ENCODE measurements at places on chromosomes 4 and X. TPM values are rescaled to one million over a fixed set of nuclear protein-coding genes. Genes with fewer than 3 reads are reported as not detected.

- no peak for DNase-seq
- H3K27me3 ChIP-seq, result peaks cover 4% of the 10 kb centered on the region
- no peak overlapping the region for H3K27ac ChIP-seq
- H3K4me1 ChIP-seq, result no peaks in the 10 kb centered on the region
- H3K4me3 ChIP-seq, result no peak overlapping the region
Measured at GRCh38 chr4:153239409-153239808, 35.2 kb downstream of the TRIM2 start.

GRCh38 chr4:38205261-38205660 lies 245.1 kb downstream of the PTTG2 start:
- H3K4me1 ChIP-seq, result no peaks in the 10 kb centered on the region
- DNase-seq, result no peak
- no peak overlapping the region for H3K4me3 ChIP-seq
- no peak overlapping the region for H3K27ac ChIP-seq
- H3K27me3 ChIP-seq, result peaks cover 4% of the 10 kb centered on the region
- no peaks in the 10 kb centered on the region for H3K36me3 ChIP-seq

GRCh38 chr4:71232056-71232430 lies 106.8 kb upstream of the SLC4A4 start:
- no peak overlapping the region for H3K27ac ChIP-seq
- no peak overlapping the region for H3K4me3 ChIP-seq
- peaks cover 3% of the 10 kb centered on the region for H3K27me3 ChIP-seq
- DNase-seq, result no peak
- H3K4me1 ChIP-seq, result no peaks in the 10 kb centered on the region

- no peak overlapping the region for H3K27ac ChIP-seq
- H3K27me3 ChIP-seq, result peaks cover 19% of the 10 kb centered on the region
- no peak for DNase-seq
- no peaks in the 10 kb centered on the region for H3K36me3 ChIP-seq
Measured at GRCh38 chr4:7074426-7074825, 6.6 kb upstream of the GRPEL1 start.

DNA sequence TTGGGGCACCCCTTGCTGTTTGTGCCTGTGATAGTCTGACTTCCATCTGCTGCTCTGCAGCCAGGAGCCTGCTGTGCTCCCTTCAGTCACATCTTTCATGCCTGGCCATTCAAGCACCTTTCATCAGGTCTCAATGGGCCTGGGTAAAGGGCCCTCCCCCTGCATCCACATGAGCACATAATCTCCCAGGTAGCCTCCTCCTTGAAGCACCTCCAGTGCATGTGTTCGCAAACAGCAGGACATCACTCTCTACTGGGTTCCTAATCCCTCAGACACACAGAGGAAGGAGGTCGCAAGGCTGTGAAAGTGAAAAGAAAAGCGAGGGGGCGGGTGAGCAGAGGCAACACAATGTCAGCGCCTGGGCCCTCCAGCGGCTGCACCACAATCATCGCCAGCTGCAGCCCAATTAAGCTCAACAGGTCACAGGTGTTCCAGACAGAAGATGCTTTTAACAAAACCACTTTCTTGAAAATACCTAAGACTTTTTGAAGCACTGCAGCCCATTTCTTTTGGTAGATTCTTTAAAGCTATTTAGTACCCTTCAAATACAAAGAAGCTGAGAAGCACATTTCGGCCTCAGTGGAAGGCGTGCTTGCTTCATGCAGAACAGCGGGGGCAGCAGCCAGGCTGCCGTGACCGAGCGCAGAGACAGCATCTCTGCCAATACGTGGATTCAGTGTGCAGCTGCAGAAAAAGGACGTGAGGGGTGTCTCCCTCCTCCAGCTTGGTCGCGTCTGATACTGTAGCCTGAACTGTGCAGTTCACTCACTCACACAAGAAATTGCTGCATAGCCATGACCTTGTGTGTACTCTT lies 92.2 kb upstream of the SPRY1 start:
- no peaks in the 10 kb centered on the region for H3K4me1 ChIP-seq
- H3K27me3 ChIP-seq, result no peaks in the 10 kb centered on the region
- no peak for DNase-seq
- H3K36me3 ChIP-seq, result peaks cover 6% of the 10 kb centered on the region

DNA sequence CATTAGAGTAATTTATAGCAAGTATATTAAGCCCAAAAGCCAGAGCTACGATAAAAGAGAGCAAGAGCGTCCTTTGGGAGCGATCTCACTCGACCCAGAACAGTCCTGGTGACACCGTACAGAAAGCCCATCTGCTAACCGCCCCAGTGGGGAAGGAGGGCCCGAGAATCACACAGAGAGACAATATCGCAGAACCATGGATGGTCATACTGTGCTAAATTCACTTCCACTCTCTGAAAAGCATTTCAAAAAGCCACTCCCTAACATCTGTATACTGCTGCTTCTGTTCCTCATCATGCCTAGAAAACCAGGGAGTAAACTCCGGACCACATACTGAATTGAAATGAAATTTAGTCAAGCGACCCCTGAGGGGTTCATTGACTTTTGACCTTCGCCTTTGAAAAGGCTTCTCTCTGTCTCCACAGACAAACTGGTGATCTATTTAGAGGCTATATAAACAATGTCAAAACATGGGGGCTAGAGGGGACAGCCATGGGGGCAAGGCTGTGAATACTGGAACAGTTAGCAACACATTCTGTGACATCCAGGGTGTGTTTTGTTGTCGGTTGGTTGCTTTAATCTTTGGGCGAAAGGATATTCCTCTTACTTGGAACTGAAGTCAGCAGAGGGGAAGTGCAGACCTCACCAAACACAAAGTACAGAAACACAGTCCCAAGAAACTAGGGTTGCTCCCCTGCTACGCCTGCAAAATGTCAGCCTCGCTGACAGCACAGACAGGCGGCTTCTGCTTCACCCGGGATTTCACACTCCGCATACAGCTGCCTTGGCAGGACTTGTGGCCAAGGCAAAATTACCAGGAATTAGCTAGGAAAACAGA lies 129.0 kb upstream of the RASGEF1B start:
- H3K27ac ChIP-seq, result no peak overlapping the region
- H3K27me3 ChIP-seq, result peaks cover 3% of the 10 kb centered on the region
- DNase-seq, result no peak
- H3K4me3 ChIP-seq, result no peak overlapping the region

GRCh38 chr4:145347684-145348083 lies 134.0 kb upstream of the SMAD1 start:
- no peaks in the 10 kb centered on the region for H3K36me3 ChIP-seq
- no peak overlapping the region for H3K4me3 ChIP-seq
- peaks cover 3% of the 10 kb centered on the region for H3K27me3 ChIP-seq
- H3K4me1 ChIP-seq, result no peaks in the 10 kb centered on the region
- DNase-seq, result no peak

DNA sequence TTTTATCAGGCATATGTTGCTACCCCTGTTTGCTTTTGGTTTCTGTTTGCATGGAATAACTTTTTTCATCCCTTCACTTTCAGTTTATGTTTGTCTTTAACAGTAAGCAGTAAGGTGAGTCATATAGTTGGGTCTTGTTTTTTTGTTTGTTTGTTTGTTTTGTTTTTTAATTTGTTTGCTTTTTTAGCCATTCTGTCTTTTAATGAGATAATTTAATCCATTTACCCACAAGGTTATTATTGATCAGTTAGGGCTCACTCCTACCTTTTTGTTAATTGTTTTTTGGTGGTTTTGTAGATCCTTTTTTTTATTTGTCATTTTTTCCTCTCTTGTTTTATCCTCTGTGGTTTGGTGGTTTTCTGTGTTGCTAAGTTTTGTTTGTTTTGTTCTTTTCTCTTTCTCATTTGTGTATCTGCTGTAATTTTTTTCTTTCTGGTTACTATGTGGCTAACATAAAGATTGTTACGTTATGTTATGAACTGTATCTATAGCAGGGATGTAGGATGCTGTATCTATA lies 379.5 kb upstream of the MAD2L1 start:
- no peak for DNase-seq
- H3K27me3 ChIP-seq, result no peaks in the 10 kb centered on the region
- no peaks in the 10 kb centered on the region for H3K36me3 ChIP-seq
- H3K4me1 ChIP-seq, result peaks cover 2% of the 10 kb centered on the region
- no peak overlapping the region for H3K4me3 ChIP-seq

- no peak for DNase-seq
- H3K4me3 ChIP-seq, result no peak overlapping the region
- no peaks in the 10 kb centered on the region for H3K36me3 ChIP-seq
- peaks cover 4% of the 10 kb centered on the region for H3K4me1 ChIP-seq
Measured at GRCh38 chr4:128457726-128458125, 170.1 kb upstream of the PGRMC2 start.

The PAGE4 gene
- not detected for total RNA-seq

The SHROOM3 gene
- not detected for total RNA-seq

GRCh38 chrX:2811271-2811670 lies 17.5 kb upstream of the GYG2 start:
- no peak overlapping the region for H3K27ac ChIP-seq
- DNase-seq, result no peak
- H3K27me3 ChIP-seq, result peaks cover 7% of the 10 kb centered on the region
- H3K36me3 ChIP-seq, result no peaks in the 10 kb centered on the region

The NR3C2 gene
- 5.0 TPM for total RNA-seq

The ARHGAP4 gene
- 267 TPM for total RNA-seq

GRCh38 chrX:101485212-101485949 lies at the start of gene ARMCX4:
Gene ARMCX4, plus strand, starts transcription at chrX:101485456. Its CDS starts 3,134 bp downstream, at chrX:101488590.
- no peak within 1 kb of the TSS for H3K27ac ChIP-seq
- peak within 1 kb of the TSS; percentile 71 for H3K4me3 ChIP-seq
- H3K27me3 ChIP-seq, result peaks cover 5% of the 10 kb centered on the region
- DNase-seq, result peak; percentile 19
- H3K36me3 ChIP-seq, result no peaks in the 10 kb centered on the region

DNA sequence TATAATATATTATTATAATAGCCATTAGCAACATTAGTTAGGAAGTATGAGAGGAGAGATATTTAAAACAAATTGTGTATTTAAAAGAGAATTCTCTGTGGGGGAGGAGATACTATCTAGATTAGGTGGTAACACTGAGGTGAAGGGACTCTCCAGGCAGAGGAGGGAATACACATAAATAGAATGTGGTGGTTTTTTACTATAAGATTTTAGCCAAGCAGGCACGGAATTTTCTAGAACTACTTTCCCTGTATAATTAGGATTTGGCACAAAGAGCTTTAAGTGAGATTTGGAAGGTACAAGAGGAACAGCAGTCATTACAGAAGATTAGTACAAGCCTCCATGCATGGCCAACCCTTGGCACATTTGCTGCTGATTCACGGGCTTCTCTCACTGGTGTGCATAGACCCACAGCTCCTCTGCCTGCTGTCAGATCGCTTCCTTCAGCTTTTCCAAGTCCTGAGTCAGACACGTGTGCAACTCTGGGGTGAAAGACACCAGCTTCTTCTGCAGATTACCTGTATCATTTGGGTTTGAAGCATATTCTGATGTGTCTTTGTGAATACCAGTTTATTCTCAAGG lies 685.5 kb downstream of the KCTD8 start:
- no peak overlapping the region for H3K27ac ChIP-seq
- no peaks in the 10 kb centered on the region for H3K36me3 ChIP-seq
- no peak for DNase-seq
- H3K4me1 ChIP-seq, result no peaks in the 10 kb centered on the region

The ENAM gene
- not detected for total RNA-seq

DNA sequence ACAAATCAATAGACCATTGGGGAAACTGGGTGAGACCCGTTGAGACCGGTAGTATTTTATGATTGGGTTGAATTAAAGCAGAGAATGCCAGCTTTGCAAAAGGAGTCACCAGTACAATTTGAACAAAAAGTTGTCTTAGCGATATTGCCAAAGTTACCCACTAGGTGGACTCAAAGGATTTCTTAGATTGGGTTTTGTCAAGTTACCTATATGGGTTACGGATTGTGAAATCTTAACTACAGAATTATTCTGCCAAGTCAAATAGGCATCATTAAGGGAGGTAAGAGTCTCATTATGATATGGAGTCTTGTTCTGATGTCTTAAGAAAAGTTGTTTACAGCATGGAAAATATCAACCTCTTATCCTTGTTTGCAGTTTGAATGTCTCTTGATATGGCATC lies 15.0 kb upstream of the CT47A1 start:
- no peak for DNase-seq
- H3K36me3 ChIP-seq, result no peaks in the 10 kb centered on the region
- H3K4me3 ChIP-seq, result no peak overlapping the region
- no peaks in the 10 kb centered on the region for H3K27me3 ChIP-seq
- no peak overlapping the region for H3K27ac ChIP-seq
- H3K4me1 ChIP-seq, result no peaks in the 10 kb centered on the region

The HSPA4L gene
- total RNA-seq, result 0.30 TPM

DNA sequence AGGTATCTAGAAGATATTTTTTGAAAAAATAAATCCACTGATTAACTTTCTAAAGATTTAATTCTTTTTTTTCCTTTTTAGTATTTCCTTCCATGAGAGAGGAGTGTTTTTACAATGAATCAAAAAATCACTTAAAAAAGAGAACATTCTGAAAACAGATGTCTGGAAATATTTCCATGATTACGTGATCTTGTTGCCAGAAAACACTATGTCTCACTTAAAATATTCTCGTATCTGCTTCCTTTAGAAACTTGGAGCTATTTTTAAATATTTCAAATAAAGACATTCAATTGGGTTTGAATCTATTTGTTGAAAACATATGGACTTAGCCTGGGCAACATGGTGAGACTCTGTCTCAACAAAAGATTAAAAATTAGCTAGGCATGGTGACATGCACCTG lies 232.8 kb upstream of the RASGEF1B start:
- H3K27ac ChIP-seq, result no peak overlapping the region
- no peak overlapping the region for H3K4me3 ChIP-seq
- H3K27me3 ChIP-seq, result no peaks in the 10 kb centered on the region
- no peaks in the 10 kb centered on the region for H3K4me1 ChIP-seq
- H3K36me3 ChIP-seq, result no peaks in the 10 kb centered on the region
- no peak for DNase-seq

DNA sequence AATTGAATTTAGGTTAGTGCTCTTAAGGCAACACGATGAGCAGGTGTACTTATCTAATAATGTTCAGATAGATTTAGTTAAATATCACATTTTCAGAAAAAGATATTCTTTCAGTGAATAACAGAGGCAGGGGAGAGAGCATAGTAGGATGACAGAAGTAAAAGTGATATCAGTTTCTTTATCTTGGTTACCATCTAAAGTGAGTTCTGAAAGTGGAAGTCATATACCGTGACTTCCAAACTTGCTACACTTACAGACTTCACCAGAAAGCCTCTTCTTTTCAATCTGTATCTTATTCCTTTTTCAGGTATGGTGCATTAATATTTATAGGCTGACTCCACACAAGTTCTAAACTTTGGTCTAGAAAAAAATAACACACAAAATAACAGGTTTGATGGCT lies 124.9 kb downstream of the POU4F2 start:
- no peaks in the 10 kb centered on the region for H3K36me3 ChIP-seq
- H3K4me3 ChIP-seq, result no peak overlapping the region
- H3K27me3 ChIP-seq, result no peaks in the 10 kb centered on the region
- H3K4me1 ChIP-seq, result no peaks in the 10 kb centered on the region
- H3K27ac ChIP-seq, result no peak overlapping the region

The RNF128 gene
- total RNA-seq, result not detected

GRCh38 chrX:85215946-85216345 lies 27.6 kb downstream of the SATL1 start:
- H3K4me1 ChIP-seq, result no peaks in the 10 kb centered on the region
- no peak for DNase-seq
- no peaks in the 10 kb centered on the region for H3K27me3 ChIP-seq
- H3K36me3 ChIP-seq, result no peaks in the 10 kb centered on the region
- H3K27ac ChIP-seq, result no peak overlapping the region

The CNOT6L gene
- 119 TPM for total RNA-seq

The NAP1L2 gene
- total RNA-seq, result 2.6 TPM

The NWD2 gene
- not detected for total RNA-seq

The GC gene
- not detected for total RNA-seq

The PAGE5 gene
- total RNA-seq, result not detected
